Heart right ventricle (tissue), 16 donors: ENCODE measurements at places on chromosomes 11 and 22. TPM values are rescaled to one million over a fixed set of nuclear protein-coding genes. Genes with fewer than 3 reads are reported as not detected.

ZP1 gene
- total RNA-seq = 0.25 TPM

ARHGEF17 gene
- 67.4 TPM for total RNA-seq

DEFB131B gene
- total RNA-seq = not detected

ROM1 gene
- total RNA-seq = 0.81 TPM

LSP1 gene
- 22.5 TPM for total RNA-seq

TRPM5 gene
- not detected for total RNA-seq

JAML gene
- total RNA-seq = 1.6 TPM

DNA sequence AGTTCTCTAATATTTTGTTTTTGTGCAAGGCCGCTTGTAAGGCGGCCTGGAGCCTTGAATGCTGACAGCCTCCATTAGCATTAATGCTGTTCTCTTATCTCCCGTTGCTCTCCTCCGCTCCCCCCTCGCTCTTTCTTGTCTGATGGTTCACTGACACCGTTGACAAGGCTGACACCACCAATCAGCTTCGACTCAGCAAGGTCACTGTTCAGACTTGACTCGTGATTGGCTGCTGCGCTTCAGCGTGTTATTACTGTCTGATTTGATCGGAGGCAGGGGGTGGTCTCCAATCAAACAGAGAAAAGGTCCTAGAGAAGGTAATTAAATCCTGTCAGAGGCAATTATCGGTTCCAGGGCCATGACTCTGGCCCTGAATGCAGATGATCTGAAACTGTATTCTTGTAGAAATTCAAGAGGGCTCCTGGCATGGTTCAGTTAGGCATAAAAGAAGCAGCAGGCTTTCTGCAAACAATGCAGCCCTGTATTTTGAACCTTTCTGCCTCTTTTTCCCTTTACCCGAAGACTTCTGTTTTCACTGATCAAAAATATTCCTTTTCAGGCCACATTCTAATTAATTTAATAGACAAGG, 49.3 kb upstream of the MPPED2 start:
- peak; percentile 6 for DNase-seq
- no peaks in the 10 kb centered on the region for H3K27me3 ChIP-seq
- H3K36me3 ChIP-seq = no peaks in the 10 kb centered on the region
- H3K4me1 ChIP-seq = no peaks in the 10 kb centered on the region
- H3K27ac ChIP-seq = no peak overlapping the region

DNA sequence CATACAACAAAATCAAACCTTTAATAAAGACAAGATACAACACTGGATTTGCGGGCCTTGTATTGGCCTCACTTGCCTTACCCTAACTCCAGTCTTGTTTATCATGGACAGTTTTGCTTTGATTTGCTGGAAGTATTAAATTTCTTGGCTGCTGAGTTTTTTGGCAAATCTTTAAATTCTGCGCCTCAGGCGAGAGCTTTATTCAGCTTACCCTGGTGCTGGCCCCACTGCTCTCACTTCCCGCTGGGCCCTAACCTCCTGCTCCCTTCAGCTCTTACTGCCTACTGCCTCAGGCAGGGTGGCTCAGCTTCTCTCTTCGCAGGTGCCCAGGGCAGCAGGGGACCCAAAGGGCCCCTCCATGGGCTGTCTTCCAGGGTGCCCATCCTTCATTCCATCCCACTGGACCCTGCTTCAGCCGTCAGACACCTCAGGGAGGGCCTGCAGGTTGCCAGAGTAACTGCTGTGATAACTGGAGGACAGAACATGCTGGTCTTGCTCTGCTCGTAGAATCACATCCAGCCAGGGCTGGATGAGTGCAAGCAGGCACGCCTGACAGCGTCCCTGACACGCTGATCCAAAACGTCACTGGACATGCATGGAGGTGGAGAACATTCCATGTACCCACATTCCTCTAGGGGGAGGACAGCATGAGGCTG, 45.7 kb upstream of the TUB start:
- H3K27me3 ChIP-seq = peaks cover 11% of the 10 kb centered on the region
- peaks cover 21% of the 10 kb centered on the region for H3K4me1 ChIP-seq
- H3K27ac ChIP-seq = peak overlapping the region; percentile 9
- no peak for DNase-seq

GRCh38 chr11:120061761-120062560, 76.0 kb downstream of the TRIM29 start:
- no peak overlapping the region for H3K27ac ChIP-seq
- no peaks in the 10 kb centered on the region for H3K4me1 ChIP-seq
- no peak overlapping the region for H3K4me3 ChIP-seq
- H3K36me3 ChIP-seq = no peaks in the 10 kb centered on the region

- H3K4me1 ChIP-seq = peaks cover 23% of the 10 kb centered on the region
- H3K4me3 ChIP-seq = no peak overlapping the region
- H3K27me3 ChIP-seq = no peaks in the 10 kb centered on the region
- no peaks in the 10 kb centered on the region for H3K36me3 ChIP-seq
Observed at GRCh38 chr22:35589071-35589755, 27.9 kb downstream of the MB start.

GRCh38 chr22:21718499-21718898, 17.1 kb downstream of the YPEL1 start:
- DNase-seq = no peak
- peaks cover 5% of the 10 kb centered on the region for H3K4me1 ChIP-seq
- H3K36me3 ChIP-seq = no peaks in the 10 kb centered on the region
- H3K27ac ChIP-seq = no peak overlapping the region
- no peak overlapping the region for H3K4me3 ChIP-seq

GRCh38 chr11:33509632-33510031, 191.0 kb downstream of the C11orf91 start:
- DNase-seq = no peak
- no peaks in the 10 kb centered on the region for H3K4me1 ChIP-seq
- H3K27ac ChIP-seq = no peak overlapping the region

DNA sequence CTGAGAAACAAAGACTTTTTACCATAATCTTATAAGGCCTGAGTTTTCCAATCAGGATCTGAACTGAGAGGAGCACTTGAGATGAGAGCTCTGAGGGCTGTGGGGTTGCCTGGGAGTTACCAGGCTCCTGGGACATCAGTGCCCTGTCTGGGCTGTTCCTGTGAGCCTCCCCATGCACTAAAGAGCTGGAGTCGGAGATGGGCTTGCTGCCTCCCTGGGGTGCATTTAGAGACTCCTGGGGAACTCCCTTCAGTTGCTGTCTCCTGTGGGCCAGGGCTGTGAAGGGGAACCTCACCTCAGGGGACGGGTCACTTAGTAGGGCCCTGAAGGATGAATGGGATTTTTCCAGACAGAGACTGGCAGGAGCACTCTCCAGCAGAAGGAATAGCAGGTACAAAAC, 33.3 kb downstream of the KCNC1 start:
- no peaks in the 10 kb centered on the region for H3K4me1 ChIP-seq
- no peak overlapping the region for H3K4me3 ChIP-seq
- H3K36me3 ChIP-seq = no peaks in the 10 kb centered on the region
- DNase-seq = no peak
- no peak overlapping the region for H3K27ac ChIP-seq

DNA sequence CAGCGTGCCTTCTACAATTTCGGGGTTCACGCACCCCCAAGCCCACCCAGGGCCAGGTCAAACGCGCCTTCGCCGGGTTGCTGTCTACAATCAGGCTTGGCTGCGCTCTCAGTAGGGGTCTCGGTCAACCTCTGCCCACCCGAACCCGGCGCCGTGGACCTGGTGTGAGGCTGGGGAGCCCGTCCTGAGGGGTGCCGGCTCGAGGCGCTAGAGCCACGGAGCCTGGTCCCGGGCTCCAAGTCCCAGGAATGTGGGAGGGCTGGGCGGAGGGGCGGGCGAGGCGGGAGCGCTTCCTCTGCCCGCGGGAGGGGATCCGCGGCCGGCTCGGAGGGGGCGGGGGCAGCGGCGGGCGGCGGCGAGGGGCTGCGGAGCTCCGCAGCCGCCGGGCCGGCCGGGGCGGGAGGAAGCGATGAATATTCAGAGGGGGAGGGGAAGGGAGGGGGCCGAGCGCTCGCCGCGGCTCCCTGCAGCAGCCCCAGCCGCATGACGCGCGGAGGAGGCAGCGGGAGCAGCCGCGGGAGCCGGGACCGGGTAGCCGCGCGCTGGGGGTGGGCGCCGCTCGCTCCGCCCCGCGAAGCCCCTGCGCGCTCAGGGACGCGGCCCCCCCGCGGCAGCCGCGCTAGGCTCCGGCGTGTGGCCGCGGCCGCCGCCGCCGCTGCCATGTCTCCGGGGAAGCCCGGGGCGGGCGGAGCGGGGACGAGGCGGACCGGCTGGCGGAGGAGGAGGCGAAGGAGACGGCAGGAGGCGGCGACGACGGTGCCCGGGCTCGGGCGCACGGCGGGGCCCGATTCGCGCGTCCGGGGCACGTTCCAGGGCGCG, at the start of gene PTPRJ:
Gene PTPRJ, plus strand, starts transcription at position 472 of the 819 bp plus-strand sequence. CDS start 354 bp downstream, outside the sequence.
- peak within 1 kb of the TSS; percentile 73 for H3K4me3 ChIP-seq
- H3K27me3 ChIP-seq = no peaks in the 10 kb centered on the region
- peak within 1 kb of the TSS; percentile 42 for H3K27ac ChIP-seq

GRCh38 chr11:63427971-63428508, 58.5 kb downstream of the SLC22A9 start:
- H3K36me3 ChIP-seq = no peaks in the 10 kb centered on the region
- H3K27me3 ChIP-seq = no peaks in the 10 kb centered on the region
- no peaks in the 10 kb centered on the region for H3K4me1 ChIP-seq
- no peak overlapping the region for H3K27ac ChIP-seq
- DNase-seq = no peak
- H3K4me3 ChIP-seq = no peak overlapping the region

GRCh38 chr11:62108971-62109404, 14.8 kb upstream of the INCENP start:
- H3K4me3 ChIP-seq = no peak overlapping the region
- peaks cover 28% of the 10 kb centered on the region for H3K4me1 ChIP-seq
- H3K27ac ChIP-seq = no peak overlapping the region
- no peaks in the 10 kb centered on the region for H3K27me3 ChIP-seq
- no peaks in the 10 kb centered on the region for H3K36me3 ChIP-seq
- no peak for DNase-seq
